Left kidney (tissue), 8 donors: ENCODE measurements at places on chromosomes 12 and 14.

DNA sequence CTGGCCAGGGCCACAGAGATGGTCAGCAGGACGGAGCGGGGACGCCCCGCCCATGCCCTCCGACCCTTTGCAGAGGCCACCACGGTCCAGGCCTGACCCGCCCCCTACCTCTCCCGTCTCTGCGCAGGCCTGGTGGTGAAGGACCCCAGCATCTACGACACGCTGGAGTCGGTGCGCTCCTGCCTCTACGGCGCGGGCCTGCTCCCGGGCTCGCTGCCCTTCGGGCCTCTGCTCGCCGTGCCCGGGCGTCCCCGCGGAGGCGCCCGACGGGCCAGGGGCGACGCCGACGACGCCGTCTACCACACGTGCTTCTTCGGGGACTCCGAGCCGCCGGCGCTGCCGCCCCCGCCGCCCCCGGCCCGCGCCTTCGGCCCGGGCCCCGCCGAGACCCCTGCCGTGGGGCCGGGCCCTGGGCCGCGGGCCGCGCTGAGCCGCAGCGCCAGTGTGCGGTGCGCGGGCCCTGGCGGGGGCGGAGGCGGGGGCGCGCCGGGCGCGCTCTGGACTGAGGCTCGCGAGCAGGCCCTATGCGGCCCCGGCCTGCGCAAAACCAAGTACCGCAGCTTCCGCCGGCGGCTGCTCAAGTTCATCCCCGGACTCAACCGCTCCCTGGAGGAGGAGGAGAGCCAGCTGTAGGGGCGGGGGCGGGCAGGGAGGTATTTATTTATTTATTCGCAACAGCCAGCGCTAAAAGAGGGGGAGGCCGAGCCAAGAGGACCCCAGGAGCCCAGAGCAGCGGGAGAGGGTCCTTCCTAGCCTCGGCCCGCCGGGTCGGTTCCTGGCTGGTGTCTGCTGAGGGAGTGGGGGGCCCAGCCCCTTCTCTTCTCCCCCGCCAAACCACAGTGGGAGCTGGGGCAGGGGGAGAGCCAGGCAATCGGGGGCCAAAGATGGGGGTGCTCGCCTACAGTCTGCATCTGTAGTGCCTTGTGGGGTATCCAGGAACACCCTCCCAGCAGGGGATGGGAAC is 8.1 kb downstream of the TAMALIN start:
- DNase-seq, result no peak

GRCh38 chr14:90062127-90062794 is 467 bp downstream of the KCNK13 start:
- DNase-seq, result no peak

DNA sequence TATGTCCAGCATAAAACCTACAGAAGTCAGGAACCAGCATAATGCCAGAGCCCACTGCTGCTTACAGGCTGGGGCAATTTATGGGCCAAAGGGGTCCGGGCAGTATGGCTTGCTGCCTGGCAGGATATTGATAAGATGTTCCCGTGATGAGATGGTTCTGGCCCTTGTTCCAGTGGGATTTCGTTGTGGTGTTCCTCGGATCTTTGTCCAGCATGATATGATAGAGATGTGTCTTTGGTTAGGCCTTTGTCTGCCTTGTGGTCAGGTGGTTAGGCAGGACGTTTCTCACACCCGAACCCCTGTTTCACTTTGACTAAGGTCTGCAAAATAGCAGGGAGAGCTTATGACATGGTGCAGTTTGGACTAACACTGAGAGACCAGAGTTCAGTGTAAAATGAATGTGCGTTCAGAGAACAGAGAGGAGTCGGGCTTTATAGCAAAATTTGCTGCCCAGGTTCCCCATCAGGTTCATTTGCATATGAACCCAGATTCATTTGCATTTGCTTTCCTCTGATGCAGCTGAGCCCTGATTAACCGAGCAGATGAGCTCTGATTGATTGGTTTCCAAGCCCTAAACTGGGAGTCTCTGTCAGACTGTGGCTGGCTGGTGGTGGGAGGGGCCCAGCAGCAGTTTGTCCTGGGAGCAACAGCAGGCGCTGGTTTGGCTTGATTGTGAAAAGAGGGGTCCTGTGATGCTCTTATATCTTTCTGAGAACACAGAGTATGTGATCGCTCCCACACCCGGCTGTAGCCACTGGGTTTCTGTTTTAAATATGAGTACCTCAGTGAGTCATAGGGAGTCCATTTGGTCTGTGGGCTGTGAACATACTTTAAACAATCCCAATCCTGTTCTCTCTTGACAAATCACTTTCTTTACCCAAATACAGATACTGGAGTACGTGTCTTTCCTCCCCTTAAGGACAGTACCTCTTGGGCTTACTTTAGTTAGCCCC is 156.3 kb upstream of the PZP start:
- DNase-seq, result no peak

DNA sequence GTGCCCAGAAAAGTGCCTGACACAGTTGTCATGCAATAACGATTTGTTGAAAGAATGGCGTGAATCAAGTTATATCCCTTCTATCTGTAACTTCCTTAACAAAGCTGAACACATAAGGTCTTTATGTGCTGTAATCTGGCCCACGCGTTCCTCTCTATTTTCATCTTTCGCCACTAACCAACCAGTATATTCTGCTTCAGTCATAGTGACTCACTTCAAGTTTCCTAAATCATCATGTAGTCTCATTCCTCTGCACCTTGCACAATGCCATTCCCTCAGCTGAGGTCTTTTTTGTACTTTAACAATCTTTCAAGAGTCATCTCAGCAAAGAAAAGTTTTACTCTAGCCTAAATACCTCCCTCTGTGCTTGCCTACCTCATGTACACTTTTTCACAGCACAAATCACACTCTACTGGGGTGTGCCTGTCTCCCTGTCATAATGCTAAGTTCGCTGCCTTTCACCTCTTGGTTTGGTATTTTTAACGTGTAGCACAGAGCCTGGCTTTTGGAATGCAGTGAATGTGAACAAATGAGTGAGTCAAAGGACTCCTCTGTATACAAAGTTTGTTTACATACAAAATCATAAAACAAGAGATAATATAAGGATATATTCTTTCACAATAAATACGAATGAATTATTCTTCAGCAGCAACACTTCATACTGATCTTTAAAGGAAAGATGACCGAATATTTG is 2.9 kb upstream of the CMAS start:
- no peak for DNase-seq

GRCh38 chr12:110585231-110585799 is 2.2 kb upstream of the PPTC7 start:
- no peak for DNase-seq

GRCh38 chr12:58425481-58426392 is 484.4 kb downstream of the ATP23 start:
- no peak for DNase-seq

- no peak for DNase-seq
Measured at GRCh38 chr12:93373961-93374656, 3.6 kb upstream of the NUDT4 start.
